Stomach (tissue), 19 donors: ENCODE measurements at places on chromosomes 5 and 9. TPM values are rescaled to one million over a fixed set of nuclear protein-coding genes. Genes with fewer than 3 reads are reported as not detected.

DNA sequence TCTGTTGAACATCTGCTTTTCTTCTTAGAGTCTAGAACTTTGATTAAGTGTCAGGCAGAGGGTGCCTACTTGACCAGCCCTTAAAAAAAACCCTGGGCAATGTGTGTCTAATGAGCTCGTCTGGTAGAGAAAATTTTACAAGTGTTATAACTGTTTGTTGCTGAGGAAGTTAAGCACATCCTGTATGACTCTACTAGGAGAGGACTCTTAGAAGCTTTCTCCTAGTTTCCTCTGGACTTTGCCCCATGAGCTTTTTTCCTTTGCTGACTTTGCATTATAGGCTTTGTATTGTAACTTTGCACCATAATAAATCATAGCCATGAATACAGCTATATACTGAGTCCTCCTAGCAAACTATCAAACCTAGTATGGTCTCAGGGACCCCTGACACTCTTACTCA, 39.4 kb downstream of the GNG10 start:
- H3K4me3 ChIP-seq, result no peak overlapping the region
- H3K36me3 ChIP-seq, result no peaks in the 10 kb centered on the region
- no peaks in the 10 kb centered on the region for H3K4me1 ChIP-seq

DNA sequence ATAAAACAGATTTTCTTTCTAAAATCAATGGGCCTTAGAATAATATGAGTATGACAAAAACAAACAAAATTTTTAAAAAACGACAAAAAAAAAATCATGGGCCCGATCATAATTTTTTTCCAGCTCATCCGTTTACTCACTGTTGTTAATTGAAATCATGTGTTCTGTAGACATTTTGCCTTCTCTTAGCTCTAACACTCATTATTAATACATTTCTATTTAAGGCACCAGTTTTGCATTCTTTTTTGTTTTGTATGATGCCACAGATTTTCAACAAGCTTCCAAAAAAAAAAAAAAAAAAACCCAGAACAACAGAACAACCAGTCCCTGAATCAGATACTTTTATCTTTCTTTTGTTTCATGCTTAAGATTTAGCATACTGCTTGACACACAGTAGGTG, 86.4 kb downstream of the PRLR start:
- H3K27me3 ChIP-seq, result no peaks in the 10 kb centered on the region
- no peak overlapping the region for H3K27ac ChIP-seq

GRCh38 chr5:14171046-14171445, 27.9 kb downstream of the TRIO start:
- DNase-seq, result no peak
- H3K36me3 ChIP-seq, result no peaks in the 10 kb centered on the region
- no peak overlapping the region for H3K4me3 ChIP-seq
- H3K27me3 ChIP-seq, result no peaks in the 10 kb centered on the region
- peaks cover 22% of the 10 kb centered on the region for H3K4me1 ChIP-seq
- no peak overlapping the region for H3K27ac ChIP-seq

GRCh38 chr9:20478786-20479185, 143.5 kb downstream of the MLLT3 start:
- H3K27ac ChIP-seq, result no peak overlapping the region
- no peak overlapping the region for H3K4me3 ChIP-seq
- peaks cover 20% of the 10 kb centered on the region for H3K4me1 ChIP-seq
- no peaks in the 10 kb centered on the region for H3K27me3 ChIP-seq

- no peak overlapping the region for H3K4me3 ChIP-seq
- peaks cover 9% of the 10 kb centered on the region for H3K4me1 ChIP-seq
- no peaks in the 10 kb centered on the region for H3K27me3 ChIP-seq
- DNase-seq, result no peak
- no peak overlapping the region for H3K27ac ChIP-seq
- no peaks in the 10 kb centered on the region for H3K36me3 ChIP-seq
Observed at GRCh38 chr9:37910271-37910670, 6.3 kb upstream of the SLC25A51 start.

DNA sequence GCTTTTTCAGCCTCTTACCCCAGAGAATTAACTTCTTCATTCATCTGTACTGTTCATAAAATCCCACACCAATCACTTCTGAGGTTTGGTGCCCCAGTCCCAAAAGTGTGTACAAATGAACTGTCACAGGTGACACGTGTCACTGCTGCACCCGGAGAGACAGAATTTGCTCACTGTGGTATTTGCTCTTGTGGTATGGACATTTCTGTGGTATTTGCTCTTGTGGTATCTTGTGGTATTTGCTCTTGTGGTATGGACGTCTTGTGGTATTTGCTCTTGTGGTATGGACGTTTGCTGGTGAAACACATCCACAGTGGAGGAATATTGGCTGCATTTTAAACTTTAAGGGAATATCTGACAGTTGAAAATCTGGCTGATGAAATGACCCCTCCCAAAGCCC, 214.9 kb upstream of the DAP start:
- H3K4me1 ChIP-seq, result no peaks in the 10 kb centered on the region
- DNase-seq, result no peak
- H3K27me3 ChIP-seq, result no peaks in the 10 kb centered on the region
- H3K36me3 ChIP-seq, result no peaks in the 10 kb centered on the region

GRCh38 chr9:33860200-33860871, 43.4 kb downstream of the UBE2R2 start:
- no peak overlapping the region for H3K27ac ChIP-seq
- no peaks in the 10 kb centered on the region for H3K27me3 ChIP-seq
- H3K4me3 ChIP-seq, result no peak overlapping the region
- DNase-seq, result no peak

DNA sequence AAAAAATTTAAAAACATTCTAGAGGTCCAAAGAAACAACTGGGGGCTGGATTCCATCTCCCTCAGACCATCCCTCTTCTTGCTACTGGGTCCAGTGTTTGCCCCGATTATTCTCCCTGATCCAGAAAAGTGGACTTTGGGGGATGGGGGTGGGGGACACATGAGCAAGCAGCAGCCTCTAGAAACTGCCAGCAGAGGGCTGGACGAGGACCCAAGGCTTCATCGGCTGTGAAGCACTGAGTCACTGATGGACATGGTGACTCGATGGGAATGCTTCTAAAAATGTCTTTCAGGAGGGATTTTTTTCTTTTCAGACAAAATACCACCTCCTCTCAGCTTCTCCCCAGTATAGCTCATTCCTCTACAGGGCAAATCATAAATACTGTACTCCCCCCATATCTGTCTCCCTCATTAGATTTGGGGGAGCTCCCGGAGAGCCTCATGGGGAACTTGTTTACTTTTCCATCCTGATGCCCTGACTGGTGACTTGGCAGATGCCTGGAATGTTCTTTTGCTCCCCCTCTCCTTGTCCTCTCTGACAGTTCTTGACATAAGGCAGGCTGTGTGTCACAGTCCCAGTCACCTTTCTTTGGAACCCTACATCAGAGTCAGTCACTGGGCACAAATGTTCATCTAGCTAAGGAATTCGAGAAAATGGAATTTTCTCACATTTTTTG, 67.2 kb upstream of the STC2 start:
- H3K27ac ChIP-seq, result no peak overlapping the region
- no peaks in the 10 kb centered on the region for H3K27me3 ChIP-seq
- H3K4me1 ChIP-seq, result no peaks in the 10 kb centered on the region
- H3K36me3 ChIP-seq, result no peaks in the 10 kb centered on the region

GRCh38 chr5:40999966-41000365, 71.2 kb downstream of the MROH2B start:
- H3K27me3 ChIP-seq, result no peaks in the 10 kb centered on the region
- H3K36me3 ChIP-seq, result no peaks in the 10 kb centered on the region
- H3K4me1 ChIP-seq, result no peaks in the 10 kb centered on the region

GRCh38 chr5:53350368-53350767, 130.1 kb upstream of the FST start:
- no peak overlapping the region for H3K27ac ChIP-seq
- H3K4me3 ChIP-seq, result no peak overlapping the region
- DNase-seq, result no peak
- H3K27me3 ChIP-seq, result no peaks in the 10 kb centered on the region
- no peaks in the 10 kb centered on the region for H3K36me3 ChIP-seq

GRCh38 chr5:36772276-36773140, 104.1 kb upstream of the NIPBL start:
- no peaks in the 10 kb centered on the region for H3K4me1 ChIP-seq
- no peak overlapping the region for H3K4me3 ChIP-seq
- no peaks in the 10 kb centered on the region for H3K27me3 ChIP-seq
- peak; percentile 47 for DNase-seq
- no peaks in the 10 kb centered on the region for H3K36me3 ChIP-seq

GRCh38 chr5:91495699-91496098, 112.6 kb upstream of the ARRDC3 start:
- H3K27ac ChIP-seq, result no peak overlapping the region
- no peaks in the 10 kb centered on the region for H3K27me3 ChIP-seq

DNA sequence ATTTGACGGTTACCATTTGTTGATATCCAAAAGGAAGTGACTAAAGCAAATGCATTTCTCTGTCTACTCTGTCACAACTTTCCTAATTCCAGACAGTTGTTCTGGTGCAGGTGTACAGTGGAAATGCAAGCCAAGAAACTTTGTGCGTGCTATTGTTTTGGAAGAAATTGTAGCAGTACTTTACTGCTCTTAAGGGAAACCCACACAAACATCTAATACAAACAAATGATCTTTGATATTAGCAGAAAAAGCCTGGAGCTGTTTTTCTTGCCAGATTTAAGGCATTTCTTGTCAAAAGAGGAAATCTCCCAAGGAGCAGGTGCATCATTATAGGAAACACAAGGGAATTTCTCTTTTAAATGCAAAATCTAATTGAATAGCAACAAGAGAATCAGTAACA, 2.0 kb downstream of the SNCAIP start:
- peaks cover 7% of the 10 kb centered on the region for H3K4me1 ChIP-seq
- DNase-seq, result no peak
- peaks cover 16% of the 10 kb centered on the region for H3K27me3 ChIP-seq
- H3K36me3 ChIP-seq, result no peaks in the 10 kb centered on the region
- H3K4me3 ChIP-seq, result no peak overlapping the region

GRCh38 chr5:43138512-43138893, 17.8 kb downstream of the ZNF131 start:
- H3K4me1 ChIP-seq, result no peaks in the 10 kb centered on the region
- peaks cover 68% of the 10 kb centered on the region for H3K36me3 ChIP-seq
- no peak overlapping the region for H3K4me3 ChIP-seq
- no peak for DNase-seq
- H3K27ac ChIP-seq, result no peak overlapping the region

GRCh38 chr9:78525986-78526560, 229.1 kb downstream of the PSAT1 start:
- no peak overlapping the region for H3K27ac ChIP-seq
- no peaks in the 10 kb centered on the region for H3K36me3 ChIP-seq
- no peaks in the 10 kb centered on the region for H3K27me3 ChIP-seq

GRCh38 chr5:152542741-152543140, 137.7 kb upstream of the NMUR2 start:
- no peaks in the 10 kb centered on the region for H3K36me3 ChIP-seq
- H3K27me3 ChIP-seq, result no peaks in the 10 kb centered on the region
- DNase-seq, result no peak

DNA sequence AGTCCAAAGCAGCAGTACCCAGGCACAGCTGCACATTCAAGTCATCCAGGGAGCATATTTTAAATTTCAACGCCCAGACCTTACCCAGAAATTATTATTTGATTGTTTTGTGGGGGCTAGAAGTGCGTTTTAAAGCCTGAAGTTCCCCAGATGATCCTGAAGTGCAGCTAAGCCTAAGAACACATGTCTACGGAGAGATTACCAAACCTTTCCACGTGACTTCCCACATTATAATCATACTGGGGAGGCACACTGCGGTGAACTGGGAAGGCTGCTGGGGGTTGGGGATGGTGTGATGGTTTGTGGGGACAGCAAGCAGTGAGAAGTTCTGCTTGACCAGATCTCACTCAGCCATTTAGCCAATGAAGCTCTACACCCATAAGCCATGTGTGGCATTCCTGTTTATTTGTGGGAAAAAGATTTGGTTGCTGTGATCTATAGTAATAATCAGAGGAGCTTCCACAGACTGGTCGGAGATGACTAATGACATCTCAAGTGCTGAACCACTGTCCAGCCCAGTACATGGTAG, 93.4 kb upstream of the CDH6 start:
- DNase-seq, result no peak
- no peaks in the 10 kb centered on the region for H3K36me3 ChIP-seq
- no peaks in the 10 kb centered on the region for H3K4me1 ChIP-seq
- no peak overlapping the region for H3K27ac ChIP-seq

DNA sequence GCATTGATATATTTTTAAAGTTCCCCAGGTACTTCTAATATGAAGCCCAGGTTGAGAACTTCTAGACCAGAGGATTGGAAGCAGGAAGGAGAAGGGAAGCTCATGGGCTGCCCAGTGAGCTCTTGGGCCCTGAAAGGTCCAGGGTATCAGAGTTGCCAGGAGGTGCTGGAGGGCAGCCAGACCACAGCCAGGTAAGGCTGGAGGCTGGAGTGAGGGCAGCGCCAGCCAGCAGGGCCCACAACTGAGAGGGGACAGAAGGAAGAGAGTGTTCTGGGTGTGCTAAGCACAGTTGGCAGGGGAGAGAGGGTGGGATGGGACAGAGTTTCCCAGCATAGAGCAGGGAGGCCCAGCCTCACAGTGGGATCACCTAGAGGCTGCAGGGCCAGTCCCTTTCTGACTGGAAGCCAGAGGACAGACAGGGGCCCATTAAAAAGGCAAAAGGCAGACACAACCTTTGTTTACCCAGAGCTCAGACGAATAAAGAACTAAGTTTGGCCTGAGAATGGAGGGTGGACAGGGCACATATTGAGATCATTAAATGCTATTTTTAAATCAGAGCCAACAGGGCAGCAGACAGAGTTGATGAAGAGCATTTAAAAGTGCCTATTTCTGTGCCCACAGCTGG, 94.9 kb downstream of the PDE8B start:
- H3K27me3 ChIP-seq, result no peaks in the 10 kb centered on the region
- H3K4me1 ChIP-seq, result peaks cover 7% of the 10 kb centered on the region
- H3K27ac ChIP-seq, result peak overlapping the region; percentile 84

DNA sequence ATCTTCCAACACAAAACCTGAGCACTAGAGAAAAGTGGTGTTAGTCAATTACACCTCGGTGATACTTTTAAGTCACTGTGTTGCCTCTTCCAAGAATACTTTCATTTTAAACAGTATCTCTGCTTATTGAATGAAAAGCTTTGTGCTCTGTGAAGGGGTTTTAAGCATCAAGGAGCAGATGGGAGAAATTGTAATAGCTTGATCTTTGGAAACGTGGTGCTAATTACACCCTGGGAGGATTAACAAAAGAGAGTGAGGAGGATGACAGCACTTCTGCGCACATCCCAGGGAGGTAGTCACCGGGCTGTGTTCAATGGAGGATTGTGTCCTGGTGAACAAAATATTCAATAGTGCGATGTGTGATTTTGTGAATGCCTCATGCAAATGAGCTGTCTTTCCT, 477.4 kb upstream of the ADAMTS16 start:
- H3K27me3 ChIP-seq, result no peaks in the 10 kb centered on the region
- no peak overlapping the region for H3K4me3 ChIP-seq
- no peak overlapping the region for H3K27ac ChIP-seq
- no peaks in the 10 kb centered on the region for H3K4me1 ChIP-seq

GRCh38 chr5:167570431-167570830, 721.0 kb upstream of the WWC1 start:
- H3K4me1 ChIP-seq, result peaks cover 8% of the 10 kb centered on the region
- no peaks in the 10 kb centered on the region for H3K36me3 ChIP-seq
- H3K27me3 ChIP-seq, result peaks cover 40% of the 10 kb centered on the region
- DNase-seq, result no peak

Gene C9orf153
- total RNA-seq, result not detected

Gene PDCD1LG2
- not detected for total RNA-seq

Gene PRR7
- not detected for total RNA-seq

Gene ENTPD2
- 2.2 TPM for total RNA-seq

Gene ZNF658
- total RNA-seq, result 5.3 TPM

Gene LVRN
- not detected for total RNA-seq

Gene SLCO6A1
- not detected for total RNA-seq

Gene CNTNAP3
- 2.8 TPM for total RNA-seq

Gene IL3
- total RNA-seq, result not detected

Gene WDR38
- not detected for total RNA-seq
